ENCODE measurements at places on chromosomes 2 and 18.

- DNase-seq: no peak
Observed at GRCh38 chr2:150495001-150495400, 7.5 kb upstream of the RND3 start.

DNA sequence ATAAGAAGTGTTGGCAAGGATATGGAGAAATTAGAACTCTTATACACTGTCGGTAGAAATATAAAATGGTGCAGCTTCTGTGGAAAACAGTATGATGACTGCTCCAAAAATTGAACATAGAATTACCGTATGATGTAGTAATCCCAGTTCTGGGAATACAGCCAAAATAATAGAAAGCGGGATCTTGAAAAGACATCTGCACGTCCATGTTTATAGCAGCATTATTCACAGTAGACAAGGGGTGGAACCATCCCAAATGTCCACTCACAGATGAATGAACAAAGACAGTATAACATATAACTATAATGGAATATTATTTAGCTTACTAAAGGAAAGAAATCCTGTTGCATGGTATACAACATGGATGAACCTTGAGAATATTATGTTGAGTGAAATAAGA, 257.7 kb downstream of the TDRD15 start:
- no peak for DNase-seq

DNA sequence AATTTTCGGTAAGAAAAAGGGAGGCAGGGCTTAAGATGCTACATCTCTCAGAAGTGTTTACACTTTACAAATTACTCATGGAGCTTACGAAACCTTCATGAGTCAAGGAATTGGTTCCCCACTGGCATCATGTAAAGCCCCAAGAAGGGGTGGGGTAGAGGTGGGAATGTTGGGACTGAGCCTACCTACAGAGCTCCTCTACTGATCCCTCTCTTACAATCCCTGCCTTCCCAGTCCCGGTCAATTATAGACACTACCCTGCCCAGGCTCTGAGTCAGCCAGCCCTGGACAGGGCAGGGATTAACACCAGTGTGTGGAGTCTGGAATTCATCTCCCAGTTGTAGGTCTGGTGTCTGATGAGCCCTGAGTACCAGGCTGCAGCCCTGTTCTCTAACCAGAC, 248.9 kb downstream of the PAX3 start:
- no peak for DNase-seq

- DNase-seq: no peak
Observed at GRCh38 chr2:196849895-196850294, 40.7 kb upstream of the C2orf66 start.

GRCh38 chr2:177332026-177332991, 60.3 kb upstream of the AGPS start:
- DNase-seq: no peak

DNA sequence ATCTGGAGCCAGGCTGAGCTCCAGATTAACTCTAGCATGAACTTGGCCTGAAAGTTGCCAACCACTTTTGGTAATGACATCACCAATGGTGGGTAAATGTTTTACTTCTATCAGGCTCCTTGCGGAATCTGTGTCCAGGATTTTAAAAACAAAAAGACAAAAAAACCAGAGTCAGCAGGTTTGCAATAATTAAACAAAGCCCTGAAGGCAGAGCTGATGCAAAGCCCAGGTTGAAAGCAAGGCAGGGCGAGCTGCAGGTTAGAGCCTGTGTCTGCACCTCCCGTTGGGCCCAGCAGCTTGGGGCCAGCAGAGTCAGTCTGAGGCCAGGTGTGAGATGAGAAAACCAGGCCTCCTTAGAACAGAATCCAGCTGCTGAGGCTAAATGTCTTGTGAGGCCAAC, 29.1 kb upstream of the ALK start:
- DNase-seq: no peak

DNA sequence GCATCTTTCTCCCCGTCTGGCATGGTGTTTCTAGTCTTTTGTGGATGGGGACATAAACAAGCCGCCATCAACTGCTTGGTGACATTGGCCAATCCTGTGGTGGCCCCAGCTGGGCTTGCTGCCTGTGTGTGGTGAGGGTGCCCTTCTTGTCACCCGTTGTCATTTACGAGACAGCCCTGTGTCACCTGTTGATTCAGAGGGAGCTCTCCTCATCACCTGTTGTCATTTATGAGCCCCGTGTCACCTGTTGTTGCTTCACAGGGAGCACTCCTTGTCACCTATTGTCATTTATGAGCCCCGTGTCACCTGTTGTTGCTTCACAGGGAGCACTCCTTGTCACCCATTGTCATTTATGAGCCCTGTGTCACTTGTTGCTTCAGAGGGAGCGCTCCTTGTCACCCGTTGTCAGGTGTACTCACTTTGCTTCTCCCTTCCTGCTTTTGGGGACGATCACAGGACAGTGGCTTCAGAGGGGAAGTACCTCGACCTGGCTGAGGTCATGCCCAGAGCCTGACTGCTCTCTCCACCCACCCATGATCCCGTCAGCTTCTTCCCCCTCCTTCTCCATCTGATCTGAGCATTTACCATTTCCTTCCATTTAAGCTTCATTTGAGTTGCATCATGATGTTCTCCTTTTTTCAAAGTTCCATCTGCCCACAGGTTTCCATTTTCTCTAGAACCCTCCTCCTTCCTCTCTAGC, 29.1 kb downstream of the HPCAL1 start:
- peak; percentile 23 for DNase-seq

- no peak for DNase-seq
Observed at GRCh38 chr2:118186858-118187254, 98.6 kb downstream of the INSIG2 start.

GRCh38 chr18:59616501-59616900, 80.7 kb downstream of the CCBE1 start:
- DNase-seq: no peak
